ENCODE measurements at places on chromosomes 6 and 20. TPM values are rescaled to one million over a fixed set of nuclear protein-coding genes. Genes with fewer than 3 reads are reported as not detected.

DNA sequence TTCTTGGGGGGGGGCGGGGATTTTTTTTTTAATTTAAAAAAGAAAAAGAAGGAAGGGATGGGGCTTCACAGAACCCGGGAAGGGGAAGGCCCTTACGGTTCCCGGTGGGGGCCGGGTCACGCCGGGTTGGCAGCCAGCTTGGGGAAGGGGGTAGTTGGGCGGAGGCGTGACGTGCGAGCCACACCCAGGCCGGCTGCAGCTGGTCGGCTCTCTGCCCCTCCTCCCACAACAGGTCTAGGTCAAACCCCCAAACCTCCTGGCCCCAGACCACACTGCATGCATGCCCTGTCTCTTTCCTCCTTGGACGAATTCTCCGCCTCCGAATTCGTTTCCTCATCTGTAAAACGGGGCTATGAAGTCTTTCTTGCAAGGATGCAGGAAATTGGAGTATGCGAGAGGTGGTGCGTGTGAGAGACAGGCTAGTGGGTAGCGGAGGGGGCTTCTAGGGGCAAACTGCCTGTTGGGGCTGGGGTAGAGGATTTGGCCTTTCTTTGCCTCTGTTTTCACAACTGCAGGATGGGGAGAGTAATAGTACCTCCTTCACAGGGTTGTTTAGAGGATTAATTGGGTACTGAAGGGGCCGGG, 828 bp downstream of the HCK start:
- no peak for DNase-seq

Gene BMP6
- total RNA-seq: 1.1 TPM

DNA sequence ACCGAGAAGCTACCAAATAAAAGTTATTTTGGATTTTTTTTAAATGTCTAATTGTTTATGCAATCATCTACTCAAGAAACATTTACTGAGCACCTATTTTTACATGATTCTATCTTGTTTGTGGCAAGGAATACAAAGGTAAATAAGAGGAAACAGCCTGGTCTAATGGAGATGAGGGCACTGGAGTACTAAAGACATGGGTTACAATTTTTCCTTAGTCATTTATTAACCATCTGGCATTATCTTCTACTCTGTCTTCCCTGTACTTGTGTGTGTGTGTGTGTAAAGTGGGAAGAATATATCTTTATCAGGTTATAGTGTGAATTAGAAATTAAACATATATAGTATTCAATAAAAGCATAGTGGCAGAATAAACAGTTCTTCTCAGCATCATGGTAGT, 455.5 kb upstream of the FLRT3 start:
- DNase-seq: no peak

DNA sequence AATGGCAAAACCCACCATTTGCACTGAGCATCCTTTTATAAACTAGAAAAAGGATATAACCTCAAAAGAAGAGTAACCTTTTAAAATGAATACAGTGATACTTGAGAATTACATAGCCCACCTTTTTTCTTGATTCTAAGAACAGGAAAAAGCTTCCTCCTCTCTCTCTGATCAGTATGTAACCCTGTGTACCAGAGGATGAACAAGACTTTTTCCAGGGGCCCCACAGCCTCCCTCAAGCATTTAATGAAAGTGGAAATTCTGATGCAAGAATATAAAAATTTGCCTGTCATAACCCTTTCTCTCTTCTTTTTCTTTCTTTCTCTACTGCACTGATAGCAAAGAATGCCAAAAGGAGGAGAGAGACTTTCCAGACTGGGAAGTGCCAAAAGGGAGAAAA, 64.2 kb upstream of the BTN3A2 start:
- DNase-seq: no peak

Gene COX4I2
- total RNA-seq: not detected

GRCh38 chr6:37920667-37921066, 101.1 kb downstream of the ZFAND3 start:
- DNase-seq: no peak

DNA sequence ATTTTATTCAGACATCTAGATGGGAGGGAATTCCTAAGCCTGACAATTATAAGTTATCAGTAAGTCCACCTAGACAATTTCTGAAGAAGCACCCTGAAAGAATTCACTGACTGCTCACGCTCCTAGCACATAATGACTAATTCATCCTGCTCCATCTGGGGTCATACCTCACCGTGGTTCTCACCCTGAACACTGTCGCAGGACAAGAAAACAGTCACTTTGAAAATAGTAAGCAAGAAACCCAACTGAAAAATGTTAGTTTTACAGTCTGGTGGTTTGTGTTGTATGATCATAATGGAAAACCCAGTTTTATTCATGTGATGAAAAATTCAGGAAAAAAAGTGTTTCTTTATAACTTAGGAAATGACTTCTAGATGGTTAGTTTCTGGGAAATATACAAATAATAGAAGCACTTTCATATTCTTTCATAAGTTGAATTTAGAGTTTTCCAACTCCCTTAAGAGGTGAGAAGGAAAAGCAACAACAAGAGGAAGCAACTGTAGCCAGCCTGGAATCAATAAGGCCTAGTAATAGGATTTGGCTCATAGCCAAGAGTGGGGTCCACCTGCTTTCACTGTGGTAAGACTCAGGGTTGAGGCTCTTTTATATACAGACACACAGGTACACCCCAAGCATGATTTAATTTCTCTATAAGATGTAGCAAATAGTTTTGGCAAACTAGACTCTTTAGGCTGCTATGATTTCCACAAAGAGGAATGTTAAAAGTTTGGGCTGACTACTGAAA, 94.1 kb downstream of the HIVEP2 start:
- no peak for DNase-seq

GRCh38 chr6:139990026-139990686, 615.7 kb upstream of the CITED2 start:
- no peak for DNase-seq

DNA sequence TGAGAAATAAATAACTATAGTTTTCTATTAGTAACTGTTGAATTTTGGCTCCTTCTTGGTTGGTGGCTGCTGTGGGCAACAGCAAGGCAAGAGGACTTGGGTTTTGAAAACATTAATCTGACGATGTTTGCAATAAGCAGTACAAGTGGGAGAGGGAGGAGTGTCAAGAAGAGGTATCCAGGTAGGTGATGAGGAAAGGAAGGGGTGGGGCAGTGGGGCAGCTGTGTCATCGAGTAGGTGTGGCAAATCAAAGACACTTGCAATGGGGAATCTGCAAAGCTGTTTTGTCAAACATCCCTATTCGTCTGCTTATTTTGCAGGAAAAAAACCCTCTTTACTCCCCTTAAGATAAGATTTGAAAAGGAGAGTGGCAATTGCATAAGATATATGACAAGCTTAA, 171.9 kb upstream of the MAP3K7 start:
- DNase-seq: no peak

DNA sequence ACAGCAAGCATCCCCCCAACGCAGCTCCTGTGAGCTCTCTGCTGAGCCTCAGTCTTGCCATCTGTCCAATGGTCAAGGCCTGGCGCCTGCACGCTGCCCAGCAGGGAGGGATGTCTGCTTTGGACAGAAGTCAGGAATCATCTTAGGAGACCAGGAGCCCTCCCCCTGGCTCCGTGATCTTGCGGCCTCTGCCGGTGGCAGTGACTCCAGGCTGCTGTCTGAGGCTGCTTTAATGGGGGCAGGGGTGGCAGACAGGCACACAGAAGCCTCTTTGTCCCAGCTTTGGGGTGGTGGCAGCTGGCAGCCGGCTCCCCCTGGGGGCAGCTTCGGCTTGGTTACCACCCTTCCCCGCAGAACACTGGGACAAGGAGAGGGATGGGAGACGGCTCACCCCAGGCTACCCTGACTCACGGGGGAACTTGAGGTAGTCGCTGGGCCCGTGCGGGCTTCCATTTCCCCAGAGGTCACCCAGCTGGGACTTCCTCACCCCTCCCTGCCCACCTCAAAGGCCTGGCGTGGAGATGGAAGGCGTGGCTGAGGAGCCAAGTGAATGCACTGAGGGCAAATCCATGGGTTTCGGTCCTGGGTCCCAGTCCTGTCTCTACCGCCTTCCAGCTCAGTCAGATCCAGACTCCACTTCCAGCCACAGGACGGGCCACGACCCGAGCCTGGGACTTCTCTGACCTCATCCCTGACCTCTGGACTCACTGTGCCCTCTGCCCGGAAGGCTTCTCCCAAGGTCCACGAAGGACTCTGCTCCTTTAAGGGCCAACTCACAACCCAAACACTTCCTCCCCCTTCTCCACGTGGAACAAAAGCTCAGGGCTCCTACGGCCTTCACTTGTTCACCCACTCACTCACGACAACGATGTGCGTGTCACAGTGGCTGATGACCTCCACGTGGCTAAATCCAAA, 14.8 kb downstream of the PEDS1 start:
- DNase-seq: no peak

Gene EFCAB8
- total RNA-seq: 0.37 TPM

- no peak for DNase-seq
Observed at GRCh38 chr6:49833386-49833785, 32.9 kb downstream of the CRISP1 start.

GRCh38 chr6:21438237-21438985, 155.1 kb upstream of the SOX4 start:
- DNase-seq: peak; percentile 23

Gene CDC25B
- total RNA-seq: 101 TPM

- DNase-seq: no peak
Observed at GRCh38 chr6:89992818-89993217, 98.5 kb downstream of the GJA10 start.

Gene GGTLC1
- not detected for total RNA-seq

Gene PDE10A
- total RNA-seq: not detected

DNA sequence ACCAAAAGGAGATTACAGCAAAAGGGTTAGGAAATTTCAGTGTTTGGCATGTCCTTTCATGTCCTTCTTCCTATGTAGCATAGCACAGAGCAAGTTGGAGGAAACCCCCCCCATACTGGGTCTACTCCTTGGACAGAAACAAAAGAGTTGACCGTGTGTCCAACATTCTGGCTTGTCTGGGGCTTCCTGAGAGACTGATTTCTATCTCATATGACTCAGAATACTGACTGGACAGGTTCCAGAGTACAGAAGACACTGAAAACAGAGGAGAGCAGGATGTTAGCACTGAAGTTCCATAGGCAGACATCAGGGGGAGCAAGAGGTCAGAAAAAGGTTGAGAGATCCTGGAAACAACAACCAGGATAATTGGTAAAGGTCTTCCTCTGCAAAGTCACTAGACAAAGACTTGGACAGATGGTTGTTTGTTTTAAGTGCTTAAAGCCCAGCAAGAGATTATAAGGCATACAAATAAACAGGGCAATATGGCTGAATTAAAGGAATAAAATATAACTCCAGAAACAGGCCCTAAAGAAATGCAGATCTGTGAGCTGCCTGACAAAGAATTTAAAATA, 48.4 kb downstream of the USP49 start:
- DNase-seq: peak; percentile 21

- no peak for DNase-seq
Observed at GRCh38 chr6:106197441-106197840, 111.3 kb downstream of the PRDM1 start.

Gene HINT3
- total RNA-seq: 7.1 TPM

Gene NINL
- 7.5 TPM for total RNA-seq

Measured in activated T-helper 2 cell treated with anti-CD3 and anti-CD28 coated beads, Interferon-gamma antibody, Interleukin-2, Interleukin-4, amounts not matched to agents 10 μg/mL and 5 μg/mL and 100 μg/mL, durations not matched to agents 14 hours and 24 hours and 36 hours (primary cell).